Activated CD4-positive, alpha-beta memory T cell treated with anti-CD3 and anti-CD28 coated beads, Interleukin-2, amount 10 ng/mL, durations not matched to agents 7 days and 5 days (primary cell): ENCODE measurements at places on chromosomes 1 and 21. TPM values are rescaled to one million over a fixed set of nuclear protein-coding genes. Genes with fewer than 3 reads are reported as not detected.

Gene KCNT2
- total RNA-seq = not detected

Gene F5
- total RNA-seq = 11.0 TPM

Gene SPRR2B
- total RNA-seq = not detected

Gene FAAH
- 4.3 TPM for total RNA-seq

Gene MPL
- not detected for total RNA-seq

Gene PADI3
- total RNA-seq = not detected

Gene PLCH2
- total RNA-seq = 32.7 TPM

Gene HSD3B1
- not detected for total RNA-seq
